ENCODE measurements at places on chromosomes 7 and 10.

DNA sequence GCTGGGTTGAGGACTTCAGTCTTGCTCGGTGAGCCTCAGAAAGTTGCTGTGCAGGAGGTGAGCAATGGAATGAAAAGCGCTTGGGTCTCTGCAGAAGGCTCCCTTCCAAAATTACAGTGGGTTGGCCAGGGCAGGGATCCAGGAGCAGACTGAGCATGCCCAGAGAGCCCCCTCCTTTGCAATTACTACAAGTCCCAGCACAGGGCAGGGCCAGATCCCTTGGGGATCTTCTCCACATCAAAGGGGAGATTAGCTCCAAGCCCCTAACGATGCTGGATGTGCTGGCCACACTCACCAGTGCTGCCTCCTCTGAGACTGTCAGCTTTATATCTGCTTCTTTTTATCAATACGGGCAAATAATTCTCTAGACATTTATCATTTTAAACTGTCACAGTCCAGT is 337.5 kb downstream of the RPS24 start:
- DNase-seq, result peak; percentile 71

- DNase-seq, result peak; percentile 53
These were observed 114.0 kb downstream of the INPP5A start for GRCh38 chr10:132651511-132652029.

DNA sequence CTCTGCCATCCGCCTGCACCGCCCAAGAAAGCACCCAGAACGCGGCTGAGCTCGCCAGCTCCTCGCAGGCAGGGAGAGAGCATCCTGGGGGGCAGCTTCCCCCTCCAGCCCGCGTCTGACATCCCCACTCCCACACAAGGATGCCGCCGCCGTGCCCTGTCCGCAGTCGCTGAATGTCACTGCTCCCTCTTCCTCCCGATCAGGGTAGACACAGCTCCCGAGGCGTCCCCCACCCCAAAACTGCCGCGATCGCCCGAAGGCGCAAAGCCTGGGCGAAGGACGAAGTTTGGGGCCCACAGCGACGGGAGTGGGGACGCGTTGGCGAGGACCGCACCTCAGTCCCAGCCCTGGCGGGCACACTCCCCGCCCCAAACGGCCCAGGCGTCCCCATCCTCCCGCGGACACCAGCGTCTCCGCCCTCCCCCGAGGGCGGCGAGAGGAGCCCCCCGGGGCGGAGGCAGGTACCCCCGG is 1.5 kb upstream of the KAT6B start:
- DNase-seq, result peak; percentile 64

DNA sequence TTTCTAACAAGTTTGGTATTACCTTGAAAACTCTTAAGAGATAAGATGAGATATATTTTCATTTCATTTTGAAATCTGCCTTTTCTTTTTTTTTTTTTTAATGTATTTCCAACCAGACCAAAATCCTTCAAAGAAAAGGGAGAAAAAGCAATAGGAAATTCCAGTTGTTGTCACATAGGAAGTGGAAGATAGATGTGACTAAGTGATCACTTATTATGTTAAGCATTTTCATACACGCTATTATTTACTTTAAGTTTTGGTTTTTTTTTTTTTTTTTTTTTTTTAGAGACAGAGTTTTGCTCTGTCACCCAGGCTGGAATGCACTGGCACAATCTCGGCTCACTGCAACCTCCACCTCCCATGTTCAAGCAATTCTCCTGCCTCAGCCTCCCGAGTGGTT is 197.2 kb upstream of the FRMD4A start:
- DNase-seq, result no peak

- DNase-seq, result peak; percentile 72
These were observed 252.8 kb downstream of the ELFN1 start for GRCh38 chr7:1922870-1923236.

DNA sequence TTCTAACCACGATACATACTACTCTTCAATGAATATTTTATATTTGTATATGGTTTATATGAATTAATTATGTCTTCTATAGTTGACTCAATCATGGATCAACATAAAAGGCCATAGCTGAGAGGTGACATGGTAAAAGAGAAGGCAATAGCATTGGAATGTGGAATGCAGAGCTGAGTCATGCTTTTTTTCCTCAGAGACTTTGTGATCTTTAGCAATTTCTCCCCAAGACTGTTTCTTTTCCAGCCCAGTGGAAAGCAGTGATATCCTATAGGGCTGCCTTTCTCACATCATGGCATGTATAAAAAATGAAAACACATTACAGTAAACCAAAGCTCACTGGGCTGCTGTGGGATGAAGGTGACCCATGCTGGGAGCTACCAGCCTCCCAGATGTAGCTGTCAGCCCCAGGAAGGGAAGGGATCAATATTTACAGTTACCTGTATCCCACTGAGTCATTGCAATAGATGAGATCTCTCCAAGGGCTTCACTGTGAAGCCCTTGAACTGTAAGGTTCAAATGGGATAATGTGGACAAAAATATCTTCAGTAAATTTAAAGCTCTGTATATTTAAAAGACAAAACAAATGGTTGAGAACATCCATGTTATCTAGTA is 30.2 kb downstream of the SLC39A12 start:
- no peak for DNase-seq

- no peak for DNase-seq
These were observed 105.6 kb downstream of the NSUN6 start for GRCh38 chr10:18545621-18546305.

Measured in H7 (cell line).